ENCODE measurements at places on chromosomes 3 and 15.
A peak's percentile ranks its signal among the peaks of the same experiment; 100 is the strongest.

GRCh38 chr15:77457905-77458265, 37.2 kb downstream of the HMG20A start:
- DNase-seq = peak; percentile 62

DNA sequence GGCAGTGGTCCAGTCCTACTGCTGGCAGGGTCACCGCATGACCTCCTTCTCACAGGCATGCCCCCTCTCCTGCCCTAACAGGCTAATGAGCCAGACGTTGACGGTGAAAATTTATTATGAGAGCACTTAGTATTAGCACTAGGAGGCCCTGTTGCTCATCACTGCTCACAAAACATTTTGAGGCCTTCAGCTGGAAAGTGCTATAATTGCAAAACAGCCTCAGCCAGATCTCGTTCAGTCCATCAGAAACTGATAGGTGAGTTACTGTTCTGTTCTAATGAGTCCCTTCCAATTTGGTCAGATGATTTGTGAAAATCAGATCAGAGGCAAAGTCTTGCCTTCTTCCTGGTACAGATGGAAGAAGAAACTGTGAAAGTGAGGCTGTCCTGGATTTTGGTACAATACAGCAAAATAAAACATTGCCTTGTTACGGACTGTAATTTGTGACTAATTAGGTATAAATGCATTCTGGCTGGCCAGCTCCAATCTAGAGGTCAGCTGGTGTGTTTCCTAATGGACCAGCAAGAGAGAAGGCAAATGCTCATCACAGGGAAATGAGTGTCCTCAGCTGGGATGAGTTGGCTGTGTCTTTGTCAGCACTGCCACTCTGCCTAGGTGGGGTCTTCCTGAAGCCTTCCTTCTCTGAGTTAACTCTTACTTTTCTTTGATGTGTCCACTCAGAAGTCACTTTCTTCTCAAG, 316.8 kb downstream of the CHST2 start:
- peak; percentile 29 for DNase-seq

DNA sequence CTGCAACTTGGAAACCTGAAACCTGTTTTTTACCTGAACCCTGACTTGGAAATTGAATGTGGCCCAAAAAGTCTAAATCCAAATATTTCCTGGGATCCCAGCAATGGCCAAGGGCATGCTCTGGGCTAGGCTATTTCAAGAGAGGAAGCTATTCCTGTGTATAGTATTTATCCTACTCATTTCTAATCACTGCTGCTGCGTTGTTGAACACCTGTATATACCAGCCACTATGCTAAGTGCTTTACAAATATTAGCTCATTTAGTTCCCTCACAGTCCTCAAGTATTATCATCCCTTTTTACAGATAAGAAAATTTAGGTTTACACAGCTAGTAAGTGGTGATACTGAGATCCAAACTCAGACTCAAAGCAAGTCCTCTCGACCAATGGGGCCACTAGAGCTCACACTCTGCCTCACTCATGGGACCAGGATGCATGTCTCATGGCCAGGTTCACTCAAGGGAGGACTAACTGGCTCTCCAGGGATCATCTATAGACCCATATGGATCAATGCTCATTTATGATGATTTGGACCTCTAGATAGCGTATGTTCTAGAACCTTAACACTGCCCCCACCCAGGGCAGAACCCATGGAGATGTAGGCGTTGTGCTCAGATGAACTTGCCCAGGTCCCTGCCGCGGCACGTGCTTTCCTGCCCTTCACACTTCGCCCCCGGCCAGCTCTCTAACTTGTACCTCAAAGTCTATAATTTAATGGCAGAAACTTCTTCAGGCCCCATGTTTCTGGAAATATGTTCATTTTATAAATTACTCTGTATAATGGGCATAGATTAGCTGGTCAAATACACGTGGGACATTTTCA, 2.6 kb upstream of the CCR4 start:
- DNase-seq = no peak

- peak; percentile 33 for DNase-seq
Observed at GRCh38 chr15:66253418-66254088, at the start of gene MEGF11. Gene MEGF11 (minus strand): TSS chr15:66253750. CDS start chr15:66128403, 125,347 bp downstream.

- DNase-seq = no peak
Observed at GRCh38 chr15:94233441-94233840, 2.1 kb downstream of the MCTP2 start.

DNA sequence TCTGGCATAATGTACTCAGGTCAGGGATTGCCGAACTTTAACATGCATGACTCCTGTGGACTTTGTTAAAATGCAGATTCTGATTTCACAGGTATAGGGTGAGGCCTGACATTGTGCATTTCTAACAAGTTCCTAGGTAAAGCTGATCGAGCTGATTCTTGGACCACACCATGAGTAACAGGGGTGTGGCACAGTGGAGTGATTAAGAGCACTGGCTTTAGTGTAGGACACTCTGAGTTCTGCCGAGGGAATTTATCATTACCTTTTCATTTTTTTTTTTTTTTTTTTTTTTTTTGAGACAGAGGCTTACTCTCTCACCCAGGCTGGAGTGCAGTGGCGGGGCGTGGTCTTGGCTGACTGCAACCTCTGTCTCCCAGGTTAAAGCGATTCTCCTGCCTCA, 169.3 kb downstream of the ADAMTS9 start:
- DNase-seq = no peak

DNA sequence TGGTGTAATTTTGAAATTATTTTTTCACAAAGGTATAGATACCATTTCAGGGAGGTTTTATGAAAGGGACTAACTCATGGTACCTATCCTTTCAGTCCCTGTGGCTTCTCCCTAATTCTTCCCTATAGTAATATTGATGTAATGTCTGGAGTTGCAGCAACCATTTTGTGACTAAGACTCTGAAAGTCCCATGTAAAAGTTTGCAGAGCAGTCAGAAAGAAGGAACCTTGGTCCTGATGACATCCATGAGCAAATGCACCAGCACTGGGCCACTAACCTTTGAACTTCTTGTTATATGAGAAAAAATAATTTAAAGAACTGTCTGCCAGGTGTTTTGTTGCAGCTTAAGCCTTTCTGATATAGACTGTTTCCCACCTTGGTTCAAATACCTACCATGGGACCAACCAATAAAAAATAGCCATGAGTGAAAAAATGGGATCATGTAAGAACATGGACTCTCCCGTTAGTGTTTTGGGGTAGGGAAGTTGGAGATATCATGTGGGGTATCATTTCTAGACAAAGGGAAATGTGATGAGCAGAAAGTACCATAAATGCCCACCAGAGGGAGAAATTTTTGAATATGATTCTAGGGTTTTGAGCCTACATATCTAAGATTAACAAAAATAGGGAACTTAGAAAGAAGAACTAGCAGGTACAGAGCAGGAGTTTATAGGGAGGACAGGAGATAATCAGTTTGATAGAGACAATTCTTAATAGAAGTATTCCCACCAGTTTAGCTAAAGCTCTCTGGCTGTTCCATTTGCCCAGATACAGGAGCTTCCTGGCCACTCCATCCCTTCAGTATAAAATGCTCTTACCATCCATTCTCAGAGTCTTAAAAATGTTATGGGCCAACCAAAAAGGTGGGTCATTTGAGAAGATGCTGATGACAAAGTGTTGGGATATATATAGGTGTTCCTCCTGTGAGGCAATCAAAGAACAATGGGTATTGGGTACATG, 3.4 kb upstream of the CPOX start:
- peak; percentile 44 for DNase-seq

- no peak for DNase-seq
Observed at GRCh38 chr3:175316799-175317198, 457.7 kb downstream of the NAALADL2 start.

DNA sequence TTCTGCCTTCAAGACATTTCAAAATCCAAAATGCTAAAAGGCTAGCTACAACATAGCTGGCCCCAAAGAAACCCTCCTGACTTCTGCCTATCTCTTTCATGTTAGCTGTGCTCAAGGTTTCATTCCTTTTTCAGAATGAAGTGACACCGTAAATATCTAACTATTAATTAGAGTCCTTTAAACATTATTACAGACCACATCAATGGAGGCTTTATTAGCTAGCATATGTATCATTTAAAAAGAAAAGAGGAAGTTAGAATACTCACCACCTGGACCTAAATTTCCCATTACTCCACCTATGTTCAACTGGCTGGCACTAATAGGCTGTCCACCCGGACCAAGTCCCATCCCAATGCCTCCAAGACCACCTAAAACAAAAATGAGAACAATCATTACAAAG, 24.6 kb downstream of the MYEF2 start:
- DNase-seq = no peak

DNA sequence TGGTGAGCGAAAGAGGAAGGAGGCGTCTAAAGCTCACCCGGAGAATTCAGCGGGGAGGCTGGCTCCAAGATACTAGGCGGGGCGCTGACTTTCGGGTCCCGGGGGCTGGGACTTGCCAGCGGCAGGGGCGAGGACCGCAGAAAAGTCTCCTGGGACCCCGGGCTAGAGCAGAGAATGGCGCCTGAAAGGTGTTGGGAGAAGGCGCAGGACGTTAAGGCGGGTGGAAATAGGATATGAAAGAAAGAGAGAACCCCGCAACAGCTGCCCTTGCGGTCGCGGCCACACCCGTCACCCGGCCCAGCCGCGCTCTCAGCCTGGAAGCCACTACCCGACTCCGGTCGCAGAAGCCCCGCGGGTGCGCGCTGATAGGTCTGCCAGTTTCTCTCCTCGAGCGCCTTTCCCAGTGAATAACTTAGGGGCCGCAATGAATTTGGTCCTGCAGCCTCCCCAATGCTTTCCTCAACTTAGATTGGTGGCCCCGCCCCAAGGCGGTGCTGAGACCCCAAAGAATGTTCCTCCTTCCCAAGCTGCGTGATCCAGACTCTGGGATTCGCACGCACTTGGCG, 604 bp downstream of the LTK start:
- peak; percentile 43 for DNase-seq

GRCh38 chr3:36904641-36905040, 40.2 kb downstream of the TRANK1 start:
- DNase-seq = peak; percentile 24

DNA sequence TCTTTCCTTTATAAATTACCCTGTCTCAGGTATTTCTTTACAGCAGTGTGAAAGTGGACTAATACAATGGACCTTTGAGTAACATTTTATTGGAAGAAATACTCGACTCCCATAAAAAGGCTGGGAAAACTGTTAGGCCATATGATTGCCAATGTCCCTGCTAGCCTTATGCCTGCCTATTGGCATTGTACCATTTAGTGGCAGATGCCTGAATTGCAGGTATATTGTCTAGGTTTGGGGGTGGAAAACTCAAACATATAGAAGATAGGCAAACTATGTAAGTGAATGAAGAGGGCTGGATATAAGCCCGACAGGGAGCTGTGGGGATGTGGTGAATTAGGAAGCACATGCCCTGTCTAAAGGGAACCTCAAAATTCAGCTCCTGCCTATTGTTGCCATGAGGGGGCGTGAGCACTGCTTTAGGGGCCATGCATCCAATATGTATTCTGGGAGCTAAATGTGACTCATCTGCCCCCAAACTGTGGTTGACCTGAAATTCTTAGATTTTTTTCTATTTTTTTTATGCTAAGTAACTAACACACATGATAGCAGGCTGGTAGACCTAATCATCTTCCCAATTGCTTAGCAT, 65.2 kb upstream of the TRA2B start:
- peak; percentile 75 for DNase-seq

DNA sequence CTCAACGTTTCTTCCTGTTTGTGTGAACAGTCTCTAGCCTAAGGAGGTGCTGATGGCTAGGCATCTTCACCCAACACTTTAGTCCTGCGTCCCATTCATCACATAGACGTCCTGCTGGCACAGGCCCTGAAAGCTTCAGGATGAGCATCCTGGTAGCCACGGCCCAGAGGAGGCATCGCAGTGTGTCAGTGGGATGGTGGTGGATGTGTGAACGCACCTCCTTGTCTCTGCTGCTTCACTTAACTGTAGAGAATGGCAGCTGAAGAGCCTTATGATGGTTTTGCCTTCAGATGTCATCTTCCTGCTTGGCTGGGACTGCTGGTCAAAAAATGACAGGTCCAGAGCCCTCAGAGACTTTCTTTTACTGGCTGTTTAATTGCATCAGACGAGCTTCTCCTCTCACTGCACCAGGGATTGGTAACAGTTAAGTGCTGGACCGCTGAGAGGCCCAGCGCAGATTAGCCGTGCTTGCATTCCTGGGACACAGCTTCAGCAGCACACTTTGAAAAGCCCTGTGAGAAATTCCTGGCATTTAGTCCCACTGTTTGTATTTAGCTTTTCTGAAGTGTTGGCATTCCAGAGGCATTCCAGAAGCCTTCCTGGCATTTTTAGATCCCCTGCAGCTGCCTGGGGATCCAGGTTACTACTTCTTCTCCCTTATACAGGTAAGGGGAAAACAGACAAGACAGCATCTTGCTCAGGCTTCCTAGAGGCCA, 132.4 kb upstream of the PLXNA1 start:
- DNase-seq = peak; percentile 75

GRCh38 chr3:126891141-126891540, 91.8 kb upstream of the PLXNA1 start:
- DNase-seq = no peak

DNA sequence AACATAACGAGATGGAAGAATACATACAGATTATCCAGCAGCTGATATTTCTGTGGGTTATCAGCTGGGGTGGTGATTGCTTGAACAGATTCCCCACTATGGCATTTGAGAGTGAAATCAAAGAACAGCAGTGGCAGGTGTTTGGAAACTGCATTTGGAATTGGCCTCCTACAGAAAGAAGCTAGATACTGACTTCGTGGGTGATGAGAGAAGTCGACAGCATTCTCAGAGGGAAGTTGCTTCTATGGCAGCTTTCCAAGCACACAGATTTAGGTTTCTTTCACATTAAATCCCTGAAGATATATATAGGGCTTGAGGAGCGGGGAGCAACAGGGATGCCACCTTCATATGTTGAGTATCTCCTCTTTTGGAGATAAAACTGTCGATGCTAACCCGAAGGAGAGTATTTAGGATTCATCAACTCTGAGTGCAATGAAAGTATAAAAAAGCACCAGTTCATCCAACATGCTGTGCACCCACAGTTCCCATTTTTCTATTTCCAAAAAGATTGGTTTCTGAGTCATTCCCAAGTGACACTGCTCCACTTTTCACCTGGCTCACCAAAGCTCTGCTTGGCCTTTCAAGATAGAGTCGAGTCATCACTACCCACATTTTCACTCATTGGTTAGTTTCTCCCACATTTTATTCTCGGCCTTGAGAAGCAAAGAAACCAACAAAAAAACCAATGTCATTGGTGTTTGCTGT, 579.8 kb upstream of the SUCLG2 start:
- no peak for DNase-seq

DNA sequence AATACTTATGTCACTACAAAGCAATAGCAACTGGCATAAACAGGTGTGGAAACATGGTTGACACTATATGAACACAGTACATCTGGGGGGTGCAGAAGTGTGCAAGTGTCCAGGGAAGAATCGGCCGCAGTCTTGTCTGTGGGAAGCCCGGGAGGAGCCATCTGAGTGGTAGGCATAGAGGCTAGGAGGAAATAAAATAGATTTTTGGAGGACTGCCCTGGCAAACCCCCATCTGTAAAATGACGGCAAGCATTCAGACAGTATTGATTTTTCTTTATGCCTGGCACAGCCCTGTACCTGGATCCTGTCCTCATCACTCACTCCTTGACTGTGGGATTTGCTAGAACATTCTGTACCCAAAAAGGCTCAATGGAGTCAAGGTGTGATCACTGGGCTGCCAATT, 31.3 kb downstream of the THSD4 start:
- DNase-seq = no peak

GRCh38 chr15:37072181-37072580, 28.2 kb downstream of the MEIS2 start:
- no peak for DNase-seq
